ENCODE measurements at places on chromosomes 16 and 17.

DNA sequence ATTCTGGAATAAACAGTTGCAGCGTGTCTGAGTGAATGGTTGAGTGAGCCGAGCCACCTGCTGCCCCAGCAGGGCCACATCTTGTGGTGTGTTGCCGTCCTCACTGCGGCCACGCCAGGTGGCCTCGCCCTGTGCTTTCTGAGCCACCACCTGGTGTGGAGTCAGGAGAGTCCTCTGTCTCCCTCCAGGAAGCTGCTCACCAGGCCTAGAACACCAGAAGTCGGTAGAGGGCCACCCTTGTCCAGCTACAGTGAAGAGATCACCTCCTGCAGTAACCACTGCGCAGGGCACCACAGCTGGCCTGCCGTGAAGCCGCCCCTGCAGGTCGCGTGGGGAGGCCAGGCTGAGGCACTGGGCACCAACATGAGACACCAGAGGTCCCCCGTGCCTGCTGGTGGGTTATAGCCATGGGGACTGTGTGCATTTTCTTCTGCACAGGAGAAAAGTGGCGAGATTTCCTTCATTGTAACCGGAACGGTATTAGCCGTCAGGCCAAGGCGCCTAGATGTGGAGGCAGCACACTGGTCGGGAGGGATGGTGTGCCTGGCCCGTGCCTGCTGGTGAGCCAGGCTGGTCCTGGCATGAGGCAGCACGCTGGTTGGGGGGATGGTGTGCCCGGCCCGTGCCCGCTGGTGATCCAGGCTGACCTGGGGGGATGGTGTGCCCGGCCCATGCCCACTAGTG lies 28.9 kb upstream of the FOXK2 start:
- no peak for DNase-seq

- DNase-seq, result no peak
Observed at GRCh38 chr16:48277158-48277557, 29.8 kb upstream of the ABCC11 start.

- peak; percentile 72 for DNase-seq
Observed at GRCh38 chr17:64133546-64134215, 3.7 kb upstream of the ERN1 start.

- DNase-seq, result no peak
Observed at GRCh38 chr17:38416840-38417209, 11.4 kb upstream of the ARHGAP23 start.

DNA sequence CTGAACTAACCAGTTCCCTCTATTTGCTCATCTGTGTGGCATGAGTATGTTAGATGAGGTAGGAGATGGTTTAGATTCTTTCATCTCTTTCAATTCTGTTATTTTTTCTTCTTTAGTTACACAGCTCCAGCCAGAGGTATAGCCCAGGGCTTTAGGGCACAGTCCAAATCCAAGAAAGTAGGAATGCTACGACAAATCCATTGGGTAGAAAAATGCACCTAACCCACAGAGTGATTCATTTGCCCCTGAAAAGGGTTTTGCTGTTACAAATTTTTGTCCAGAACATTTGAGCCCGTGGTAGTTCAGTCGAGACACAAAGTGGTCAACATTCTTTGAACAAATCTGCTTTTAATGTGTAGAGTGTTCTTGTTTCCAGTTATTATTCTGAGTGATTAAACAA lies 250.7 kb downstream of the HS3ST3A1 start:
- no peak for DNase-seq

DNA sequence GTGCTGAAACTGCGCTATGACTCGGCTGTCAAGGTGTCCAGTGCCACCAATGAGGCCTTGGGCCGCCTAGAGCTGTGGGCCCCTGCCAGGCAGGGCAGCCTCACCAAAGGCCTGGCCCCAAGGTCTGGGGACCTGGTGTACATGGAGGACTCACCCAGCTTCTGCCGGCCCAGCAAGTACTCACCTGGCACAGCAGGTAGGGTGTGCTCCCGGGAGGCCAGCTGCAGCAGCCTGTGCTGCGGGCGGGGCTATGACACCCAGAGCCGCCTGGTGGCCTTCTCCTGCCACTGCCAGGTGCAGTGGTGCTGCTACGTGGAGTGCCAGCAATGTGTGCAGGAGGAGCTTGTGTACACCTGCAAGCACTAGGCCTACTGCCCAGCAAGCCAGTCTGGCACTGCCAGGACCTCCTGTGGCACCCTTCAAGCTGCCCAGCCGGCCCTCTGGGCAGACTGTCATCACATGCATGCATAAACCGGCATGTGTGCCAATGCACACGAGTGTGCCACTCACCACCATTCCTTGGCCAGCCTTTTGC lies 25.0 kb downstream of the WNT9B start:
- DNase-seq, result no peak

DNA sequence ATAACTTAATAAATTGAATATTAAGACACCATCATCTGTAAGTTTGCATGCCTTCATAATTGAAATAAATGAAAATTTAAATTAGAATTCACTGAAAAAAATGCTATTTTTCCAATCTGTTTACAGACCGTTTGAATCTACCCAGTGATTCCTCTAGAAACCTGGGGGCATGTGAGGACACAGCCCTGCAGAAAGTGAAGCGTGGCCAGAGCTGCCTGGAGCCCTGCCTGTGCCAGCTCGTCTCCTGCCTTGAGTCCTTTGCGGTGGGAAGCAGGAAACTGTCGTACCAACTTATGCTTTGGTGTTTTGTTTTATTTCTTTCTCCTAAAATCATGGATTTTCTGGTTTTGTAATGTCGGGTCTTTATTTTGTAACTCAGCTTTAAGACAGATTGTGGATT lies 67.8 kb upstream of the FA2H start:
- no peak for DNase-seq

- DNase-seq, result no peak
Observed at GRCh38 chr16:27517664-27518063, 32.0 kb downstream of the GTF3C1 start.

DNA sequence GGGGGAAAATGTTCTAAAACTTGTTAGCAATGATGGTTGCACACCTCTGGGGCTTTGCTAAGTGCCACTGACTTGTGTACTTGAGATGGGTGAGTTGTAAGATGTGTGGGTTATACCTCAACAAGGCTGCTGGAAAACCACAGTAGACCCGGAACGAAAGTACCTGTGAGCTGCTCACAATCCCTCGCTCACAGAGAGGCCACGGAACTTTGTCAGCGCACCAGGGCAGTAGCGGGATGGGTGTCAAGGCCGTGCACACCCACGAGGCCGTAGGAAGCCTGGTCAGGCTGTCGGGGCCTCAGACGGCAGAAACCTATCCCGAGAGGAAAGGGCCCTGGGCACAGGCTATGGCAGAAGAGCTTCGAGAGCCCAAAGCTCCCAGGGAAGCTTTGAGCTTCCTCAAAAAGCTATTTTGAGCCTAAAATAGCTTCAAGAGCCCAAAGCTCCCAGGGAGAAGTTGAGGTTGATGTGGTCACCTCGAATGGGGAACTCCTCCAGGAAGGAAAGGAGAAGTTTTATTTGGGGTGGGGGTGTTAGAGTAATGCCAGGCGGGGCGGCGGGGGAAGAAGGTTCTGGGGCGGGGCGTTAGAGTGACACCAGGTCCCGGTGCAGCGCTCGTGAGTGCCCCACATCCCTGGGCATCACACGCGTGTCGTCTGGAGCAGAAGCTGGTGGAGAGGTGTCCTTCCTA lies 19.0 kb downstream of the CBFA2T3 start:
- no peak for DNase-seq

- DNase-seq, result peak; percentile 98
Observed at GRCh38 chr17:37406635-37407461, at the start of the genes ACACA and TADA2A. Gene ACACA (minus strand): TSS chr17:37406836. CDS start chr17:37406299, 537 bp downstream. Gene TADA2A (plus strand): TSS chr17:37406886. CDS start chr17:37411366, 4,480 bp downstream.

DNA sequence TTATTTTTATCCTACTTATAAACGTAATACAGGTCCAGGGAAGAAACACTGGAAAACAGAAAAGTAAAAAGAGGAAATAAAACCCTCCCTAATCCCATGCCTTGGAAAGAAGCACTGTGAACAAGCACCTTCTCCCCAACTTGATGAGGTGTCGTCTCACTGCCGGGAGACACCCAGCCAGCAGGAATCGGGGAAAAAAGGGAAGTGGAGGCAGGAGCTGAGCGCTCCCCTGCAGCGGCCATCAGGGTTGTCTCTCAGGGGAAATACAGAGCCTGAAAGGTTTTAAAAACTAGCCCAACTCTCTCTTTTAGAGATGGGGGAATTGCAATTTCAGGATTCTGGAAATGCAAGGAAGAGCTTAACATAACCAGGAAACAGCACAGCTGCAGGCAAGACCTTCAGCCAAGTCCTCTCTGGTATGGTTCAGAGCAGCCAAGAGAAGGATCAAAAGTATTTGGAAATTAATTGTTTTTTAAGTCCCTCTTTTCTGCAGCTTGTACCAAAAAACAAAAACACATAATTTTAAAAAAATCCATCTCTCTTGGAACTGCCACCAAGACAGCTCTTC lies 96.3 kb upstream of the RCVRN start:
- peak; percentile 26 for DNase-seq

DNA sequence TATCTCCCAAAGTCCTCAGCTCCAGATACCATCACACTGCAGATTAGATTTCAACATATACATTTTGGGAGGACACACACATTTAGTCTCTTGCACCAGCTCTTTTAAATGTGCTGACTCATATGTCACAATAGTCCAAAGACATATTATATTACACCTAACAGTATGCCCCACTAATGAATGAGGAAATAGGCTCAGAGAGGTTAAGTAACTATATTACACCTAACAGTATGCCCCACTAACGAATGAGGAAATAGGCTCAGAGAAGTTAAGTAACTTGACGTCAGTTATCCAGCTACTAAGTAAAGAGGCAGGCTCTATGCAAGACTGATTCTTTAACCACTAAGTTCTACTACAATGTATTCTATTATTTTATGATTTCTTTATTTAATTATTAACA lies 9.7 kb downstream of the IRX6 start:
- DNase-seq, result no peak

DNA sequence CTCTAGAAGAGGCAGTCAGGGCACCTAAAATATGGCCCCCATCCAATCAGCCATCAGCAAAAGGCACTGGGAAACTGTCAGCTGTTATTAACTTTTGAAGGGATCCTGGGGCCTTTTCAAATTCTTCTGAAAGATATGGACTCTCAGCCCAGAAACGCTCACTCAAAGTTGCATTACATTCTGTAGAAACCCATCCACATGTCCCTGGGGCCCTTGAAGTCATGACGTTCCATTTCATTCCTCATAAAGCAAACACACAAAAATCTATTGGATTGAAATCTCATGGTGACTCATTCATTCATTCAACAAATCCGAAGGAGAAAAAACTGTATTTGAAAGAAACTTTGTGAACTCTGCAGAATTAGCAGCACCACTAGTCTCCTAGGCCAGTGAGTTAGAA lies 215.3 kb downstream of the C16orf95 start:
- DNase-seq, result peak; percentile 40

DNA sequence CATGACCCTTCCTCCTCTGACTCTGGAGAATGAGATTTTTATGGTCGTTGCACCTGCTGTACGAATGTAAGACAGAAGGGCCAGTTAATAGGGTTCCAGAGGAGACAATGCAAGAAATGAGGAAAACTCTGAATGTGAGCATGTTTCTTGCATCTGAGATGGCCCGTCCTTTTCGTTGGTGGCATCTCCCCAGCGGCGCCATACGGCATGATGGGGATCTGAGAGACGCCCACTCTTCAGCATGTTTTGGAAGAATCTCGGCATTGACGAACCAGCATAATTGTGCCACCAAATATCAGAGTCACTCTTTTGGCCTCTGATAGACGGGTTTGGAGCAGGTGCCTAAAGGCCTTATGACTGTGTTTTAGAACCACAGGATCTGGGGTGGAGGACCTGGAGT lies 126.5 kb upstream of the RCVRN start:
- DNase-seq, result no peak

DNA sequence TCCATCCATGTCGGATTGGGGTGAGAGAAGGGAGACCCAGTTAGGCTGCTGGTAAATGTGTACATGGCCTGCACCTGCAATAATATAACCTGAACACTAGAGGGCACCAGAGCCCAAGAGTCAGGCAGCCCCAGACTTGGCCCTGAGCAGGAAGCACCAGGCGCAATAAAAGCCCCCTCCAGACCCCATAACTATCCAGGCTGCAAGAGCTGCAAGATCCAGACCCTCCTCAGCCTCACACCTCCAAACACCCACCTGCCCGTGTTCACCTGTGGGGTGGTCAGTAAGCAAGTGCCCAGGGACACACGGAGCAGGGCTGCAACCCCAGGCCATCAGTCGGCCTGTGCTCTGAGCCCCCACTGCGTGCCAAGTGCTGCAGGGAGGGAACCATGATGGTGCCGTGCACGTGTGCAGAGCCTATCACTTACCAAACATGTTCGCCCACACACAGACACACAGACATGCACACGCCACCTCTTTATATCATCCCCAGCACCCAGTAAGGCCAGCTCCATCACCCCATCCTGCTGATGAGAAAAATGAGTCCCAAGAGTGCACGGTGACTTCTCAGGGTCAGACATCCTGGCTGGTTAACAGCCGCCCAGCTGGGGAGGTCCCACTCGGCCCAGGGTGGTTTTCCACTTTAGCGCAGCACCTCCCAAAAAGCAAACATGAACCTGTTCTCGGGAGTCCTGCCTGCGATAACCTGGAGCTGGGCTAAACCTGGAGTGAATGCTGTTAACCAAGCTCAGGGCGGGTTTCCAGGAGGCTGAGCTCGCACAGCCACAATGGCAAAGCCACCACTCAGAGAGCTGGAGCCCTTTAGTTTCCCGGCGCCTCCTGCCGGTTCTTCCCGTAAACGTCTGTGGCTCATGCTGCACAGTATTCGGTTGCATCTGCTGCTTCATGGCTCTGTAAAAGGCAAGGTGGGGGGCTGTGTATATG lies 439.8 kb downstream of the SOX9 start:
- peak; percentile 86 for DNase-seq

DNA sequence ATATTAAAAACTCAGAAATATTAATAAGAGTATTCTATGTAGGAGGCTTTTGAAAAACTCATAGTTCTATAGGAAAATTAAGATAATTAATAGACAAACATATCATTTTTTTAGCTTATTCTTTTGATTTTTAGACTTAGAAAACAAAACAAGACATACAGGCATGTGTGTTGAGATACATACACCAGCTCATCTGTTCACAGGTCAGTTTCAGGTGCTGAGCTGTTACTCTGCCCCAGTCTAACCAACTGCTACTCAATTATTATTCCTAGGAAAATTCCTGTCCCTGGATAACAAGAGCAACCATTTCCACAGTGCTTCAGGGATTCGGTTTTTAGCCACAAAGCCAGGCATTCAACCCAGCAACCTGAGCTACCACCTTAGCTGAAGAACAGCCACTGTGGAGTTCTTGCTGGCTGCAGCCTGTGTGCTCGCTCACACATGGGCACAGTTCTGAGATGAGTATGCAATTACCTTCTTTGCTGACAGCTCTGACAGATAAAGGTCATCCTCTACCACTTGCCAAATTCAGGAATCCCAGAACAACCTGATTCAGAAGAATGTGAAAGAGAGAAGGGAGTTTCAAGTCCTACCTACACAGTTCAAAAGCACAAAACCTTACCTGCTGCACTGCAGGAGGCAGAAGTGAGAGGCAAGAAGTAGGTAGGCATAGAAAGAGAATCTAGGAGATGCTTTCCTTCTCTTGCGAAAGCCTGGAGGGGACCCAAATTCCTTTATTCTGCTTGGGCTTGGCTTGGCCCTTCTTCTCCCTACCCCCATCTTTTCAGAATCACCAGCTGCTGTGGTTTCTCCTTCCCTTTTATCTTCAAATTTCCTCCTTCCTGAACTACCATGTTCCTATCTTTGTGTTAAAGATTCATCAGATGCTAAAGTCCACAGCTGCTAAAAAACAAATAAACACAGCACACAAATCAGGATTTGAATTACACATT lies 62.7 kb downstream of the TEX2 start:
- peak; percentile 73 for DNase-seq

- peak; percentile 23 for DNase-seq
Observed at GRCh38 chr16:83887564-83887963, 11.4 kb upstream of the MLYCD start.

- DNase-seq, result no peak
Observed at GRCh38 chr16:85387171-85387507, 226.0 kb upstream of the GSE1 start.

GRCh38 chr16:84643674-84644073 lies 4.6 kb upstream of the KLHL36 start:
- peak; percentile 34 for DNase-seq

GRCh38 chr16:24150282-24150681 lies 105.9 kb upstream of the CACNG3 start:
- no peak for DNase-seq
